MG63 (cell line): ENCODE measurements at places on chromosomes 4 and X. TPM values are rescaled to one million over a fixed set of nuclear protein-coding genes. Genes with fewer than 3 reads are reported as not detected.

The RPS6KA3 gene
- total RNA-seq: 25.5 and 26.6 TPM in 2 replicates

The ACSL1 gene
- 20.5 and 22.2 TPM in 2 replicates for total RNA-seq

GRCh38 chr4:156293657-156294297 is 340.1 kb upstream of the CTSO start:
- DNase-seq: no peak

DNA sequence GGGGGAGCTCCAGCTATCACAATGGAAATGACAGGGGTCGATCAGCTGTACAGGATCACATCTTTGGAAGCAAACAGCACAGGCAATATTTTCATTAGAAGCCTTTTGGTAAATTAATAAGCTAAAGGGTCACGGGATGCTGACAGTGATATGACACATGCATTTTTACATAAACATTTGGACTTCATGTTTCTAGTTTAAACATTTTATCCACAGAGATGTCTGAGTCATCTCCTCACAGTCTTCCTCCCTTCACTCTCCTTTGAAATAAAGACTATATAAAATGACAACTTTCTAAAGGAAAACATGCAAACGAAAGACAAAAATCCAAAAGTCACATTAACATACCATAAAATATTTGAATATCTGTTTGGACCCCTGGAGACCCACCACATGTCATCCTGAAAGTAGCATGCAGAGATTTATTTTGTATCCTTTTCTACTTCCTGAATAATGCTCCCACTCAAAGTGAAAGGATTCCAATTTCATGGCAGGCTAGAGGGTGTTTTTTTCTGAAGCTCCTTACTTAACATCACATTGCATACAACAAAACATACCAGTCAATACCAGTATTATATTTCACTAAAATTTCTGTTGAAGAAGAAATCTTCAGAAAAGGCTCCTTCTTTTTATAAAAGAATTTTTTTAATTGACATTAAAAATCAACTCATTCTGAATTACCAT is 200.1 kb upstream of the PPARGC1A start:
- peak; percentile 14 for DNase-seq

- DNase-seq: no peak
These were observed 62.2 kb upstream of the SPANXD start for GRCh38 chrX:141760761-141761160.

GRCh38 chr4:154485127-154485773 is 6.3 kb downstream of the DCHS2 start:
- DNase-seq: no peak

GRCh38 chr4:3858765-3859388 is 92.7 kb downstream of the ADRA2C start:
- no peak for DNase-seq
